ENCODE measurements at places on chromosomes 3 and 15.

GRCh38 chr15:29962407-29962806 lies 120.3 kb upstream of the GOLGA8J start:
- DNase-seq: no peak

- no peak for DNase-seq
Observed at GRCh38 chr3:27633224-27633545, 88.9 kb downstream of the EOMES start.

GRCh38 chr3:114464548-114464947 lies 170.7 kb downstream of the TIGIT start:
- no peak for DNase-seq

DNA sequence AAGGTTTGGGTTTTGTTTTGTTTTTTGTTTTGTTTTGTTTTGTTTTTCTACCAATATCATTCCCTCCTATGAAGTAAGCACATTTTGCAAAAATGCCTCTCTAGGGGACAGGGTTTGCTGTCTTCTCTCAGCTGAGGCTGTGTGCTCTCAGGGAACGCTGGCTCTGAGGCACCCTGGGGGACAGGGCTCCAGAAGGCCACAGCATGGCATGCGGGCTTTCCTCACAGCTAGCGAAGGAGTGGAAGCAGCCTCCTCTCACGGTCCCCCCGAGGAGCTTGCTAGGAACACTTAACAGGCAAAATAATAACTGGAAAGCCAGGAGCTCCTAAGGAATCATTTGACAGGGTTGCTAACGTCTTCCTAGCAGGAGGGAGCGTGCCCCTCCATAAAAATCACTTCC lies 227.7 kb upstream of the ST8SIA2 start:
- no peak for DNase-seq

- no peak for DNase-seq
Observed at GRCh38 chr15:30675126-30675525, 49.2 kb downstream of the ARHGAP11B start.

All from esophagus squamous epithelium (tissue), 5 donors.